Posterior vena cava (tissue), 2 donors: ENCODE measurements at places on chromosomes 4 and X. TPM values are rescaled to one million over a fixed set of nuclear protein-coding genes. Genes with fewer than 3 reads are reported as not detected.

The CCDC120 gene
- 4.1 TPM for total RNA-seq

The MAGEB3 gene
- total RNA-seq: not detected

The EDA gene
- 6.8 TPM for total RNA-seq

The SPANXC gene
- not detected for total RNA-seq

The DYNLT3 gene
- total RNA-seq: 53.4 TPM

The SLC26A1 gene
- 0.14 TPM for total RNA-seq

The INTS12 gene
- total RNA-seq: 20.4 TPM

The CDX4 gene
- not detected for total RNA-seq

The TNMD gene
- 0.43 TPM for total RNA-seq

The PAK3 gene
- 13.8 TPM for total RNA-seq

The RNF150 gene
- 23.6 TPM for total RNA-seq

The F8A2 gene
- not detected for total RNA-seq

The ADGRA3 gene
- total RNA-seq: 21.8 TPM

The DCAF8L2 gene
- total RNA-seq: not detected

The COL4A5 gene
- 31.6 TPM for total RNA-seq

The AFF2 gene
- 10.5 TPM for total RNA-seq

The NDNF gene
- 2.0 TPM for total RNA-seq

DNA sequence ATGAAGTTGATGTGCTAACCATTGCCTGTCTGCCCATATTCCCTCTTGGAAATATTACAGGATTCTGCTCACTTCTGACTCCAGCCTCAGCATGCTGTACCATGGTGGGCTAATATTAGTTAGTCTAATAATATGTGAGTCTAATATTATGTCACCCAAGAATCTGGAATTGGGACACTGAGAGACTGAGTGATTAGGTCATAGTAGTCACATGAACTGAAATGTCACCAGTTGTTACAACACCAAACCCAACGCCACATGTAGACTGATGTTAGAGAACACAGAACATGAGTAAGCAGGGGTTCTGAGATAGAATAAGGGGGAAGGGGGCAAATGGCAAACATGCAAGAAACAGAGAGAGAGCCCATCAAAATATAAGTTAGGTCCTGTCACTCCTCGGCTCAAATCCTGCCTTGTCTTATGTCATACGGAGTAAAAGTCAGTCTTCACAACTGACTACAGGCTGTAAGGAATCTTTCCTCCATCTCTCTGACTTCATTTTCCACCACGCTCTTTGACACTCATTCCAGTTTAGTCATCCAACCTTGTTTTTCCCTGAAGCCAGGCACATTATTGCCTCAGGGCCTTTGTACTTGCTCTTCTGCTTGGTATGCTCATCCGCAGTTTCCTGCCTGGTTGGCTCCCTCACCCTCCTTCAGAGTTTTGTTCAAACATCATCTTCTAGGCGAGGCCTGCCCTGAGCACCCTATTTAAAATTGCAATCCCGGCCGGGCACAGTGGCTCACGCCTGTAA lies 9.6 kb upstream of the SLAIN2 start:
- no peak for DNase-seq

DNA sequence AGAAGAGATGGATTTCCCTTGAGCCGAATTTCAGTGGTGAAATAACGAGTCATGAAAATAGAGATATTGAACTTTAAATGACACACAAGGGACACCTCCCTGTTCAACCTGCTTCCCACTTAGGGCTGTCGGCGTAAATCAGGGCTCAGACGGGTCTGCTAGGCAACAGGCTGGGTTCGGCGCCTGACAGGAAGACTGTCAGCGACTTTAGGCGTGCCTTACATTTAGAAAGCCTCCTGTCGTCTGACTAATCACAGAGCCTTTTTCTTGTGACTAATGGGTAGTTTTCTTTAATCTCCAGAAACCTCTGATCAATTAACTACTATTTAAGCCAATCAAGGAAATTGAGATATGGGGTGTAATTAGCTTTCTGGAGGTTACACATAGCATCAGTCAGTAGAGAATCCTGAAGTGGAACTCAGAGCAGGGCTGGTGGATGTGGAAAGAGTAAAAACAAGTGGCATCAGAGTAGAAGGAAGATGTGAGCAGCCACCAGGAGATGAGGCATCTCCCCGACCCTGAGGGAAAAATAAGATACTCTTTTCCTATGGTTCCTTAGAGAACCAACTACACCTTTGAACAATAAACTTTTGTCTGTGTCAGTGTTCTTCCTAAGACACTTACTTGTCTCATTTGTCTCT lies 86.2 kb upstream of the HS3ST1 start:
- no peak for DNase-seq

- DNase-seq: no peak
Observed at GRCh38 chr4:46386570-46386969, 3.4 kb downstream of the GABRA2 start.

- no peak for DNase-seq
Observed at GRCh38 chr4:1802151-1802715, 9.1 kb downstream of the FGFR3 start.

DNA sequence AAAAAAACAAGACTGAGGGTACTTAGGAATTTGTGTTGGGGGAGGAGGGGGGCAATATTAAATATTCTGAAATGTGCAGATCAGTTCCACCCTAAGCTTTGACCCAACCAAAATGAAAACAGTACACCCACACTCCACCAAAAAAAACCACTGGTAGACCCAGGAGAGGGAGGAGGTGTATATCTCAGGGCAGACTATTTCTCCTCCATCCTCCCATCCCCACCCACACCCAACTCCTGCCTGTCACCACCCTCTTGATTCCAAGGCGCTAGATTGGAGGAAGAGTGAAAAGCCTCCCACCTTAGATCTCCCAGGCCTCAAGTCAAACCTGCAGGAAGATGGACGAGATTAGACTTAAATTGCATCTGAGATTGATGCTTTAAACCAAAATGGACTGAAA lies 76.6 kb upstream of the SRD5A3 start:
- DNase-seq: no peak

GRCh38 chr4:156968479-156968984 lies 3.1 kb downstream of the PDGFC start:
- peak; percentile 83 for DNase-seq

GRCh38 chr4:180566492-180566891 lies 1676.7 kb upstream of the TENM3 start:
- no peak for DNase-seq

- DNase-seq: no peak
Observed at GRCh38 chrX:9420275-9421265, 44.3 kb upstream of the TBL1X start.

GRCh38 chrX:68920561-68920960 lies 91.7 kb downstream of the EFNB1 start:
- DNase-seq: no peak

GRCh38 chr4:148934926-148935578 lies 492.8 kb upstream of the NR3C2 start:
- DNase-seq: no peak

GRCh38 chr4:76737180-76737579 lies 160.8 kb downstream of the SOWAHB start:
- DNase-seq: no peak

DNA sequence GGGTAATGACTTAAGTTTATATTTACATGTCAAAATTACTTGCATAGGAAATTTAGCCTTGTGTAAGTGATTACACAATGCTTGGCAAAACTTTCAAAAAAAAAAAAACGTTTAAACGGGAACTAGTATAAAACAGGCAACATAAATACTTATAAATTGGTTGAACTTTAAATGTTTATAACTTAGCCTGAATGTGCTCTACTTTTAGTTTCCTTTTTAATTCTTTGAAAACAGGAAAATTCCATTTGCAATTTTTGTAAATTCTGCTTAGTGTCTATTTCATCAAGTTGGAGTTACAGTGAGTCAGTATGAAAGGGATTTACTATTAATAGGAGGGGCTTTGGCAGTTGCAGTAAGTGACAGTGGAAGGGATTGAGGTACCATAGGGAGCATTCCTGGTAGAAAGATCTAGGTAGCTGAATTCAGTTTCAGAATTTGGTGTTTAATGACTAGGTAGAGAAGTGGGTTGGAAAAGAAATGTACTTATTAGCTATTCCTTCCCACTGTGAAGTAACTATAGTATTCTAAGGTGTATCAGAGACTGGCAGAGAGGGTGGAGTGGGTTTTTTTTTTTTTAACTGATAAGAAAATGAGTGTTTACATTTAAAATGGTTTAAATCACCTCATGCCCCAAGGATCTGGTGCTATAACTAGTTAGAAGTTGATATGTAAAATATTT lies 2.8 kb downstream of the STAG2 start:
- no peak for DNase-seq

GRCh38 chr4:126630230-126630629 lies 1002.5 kb upstream of the INTU start:
- DNase-seq: no peak

GRCh38 chr4:16659694-16660093 lies 238.8 kb downstream of the LDB2 start:
- DNase-seq: no peak

- no peak for DNase-seq
Observed at GRCh38 chr4:14871676-14872430, 130.4 kb upstream of the CPEB2 start.

DNA sequence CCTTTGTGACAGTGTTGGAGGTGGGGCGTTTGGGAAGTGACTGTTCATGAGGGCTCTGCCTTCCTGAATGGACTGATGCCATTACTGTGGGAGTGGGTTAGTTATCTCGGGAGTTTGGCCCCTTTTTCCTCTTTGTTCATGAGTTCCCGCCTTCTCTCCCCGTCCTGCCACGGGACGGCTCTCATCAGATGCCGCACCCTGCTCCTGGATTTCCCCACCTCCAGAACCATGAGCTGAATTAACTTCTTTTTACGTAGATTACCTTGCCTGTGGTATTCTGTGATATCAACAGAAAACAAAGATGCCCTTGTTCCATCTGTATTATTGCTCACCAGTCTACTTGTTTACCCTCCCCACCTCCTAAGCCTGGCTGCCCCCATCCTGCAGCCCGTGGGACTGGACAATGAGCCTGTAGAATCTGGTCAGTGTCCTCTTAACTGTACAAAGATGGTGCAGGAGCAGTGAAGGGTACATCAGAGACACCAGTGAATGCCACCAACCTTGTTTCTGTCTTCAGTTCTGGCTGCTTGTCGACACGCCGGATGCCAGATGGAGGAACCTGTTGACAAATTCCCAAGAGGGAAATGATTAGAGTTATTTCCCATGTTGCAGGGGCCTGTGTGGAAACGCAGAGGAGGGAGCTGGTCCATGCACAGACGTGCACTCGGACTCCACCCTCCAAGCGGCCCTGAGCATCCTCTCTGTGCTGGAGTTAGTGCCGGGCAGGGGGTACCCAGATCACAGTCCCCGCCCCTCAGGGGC lies 104.7 kb downstream of the ABLIM2 start:
- DNase-seq: no peak

GRCh38 chr4:68617003-68617698 lies 41.0 kb upstream of the UGT2B17 start:
- no peak for DNase-seq

DNA sequence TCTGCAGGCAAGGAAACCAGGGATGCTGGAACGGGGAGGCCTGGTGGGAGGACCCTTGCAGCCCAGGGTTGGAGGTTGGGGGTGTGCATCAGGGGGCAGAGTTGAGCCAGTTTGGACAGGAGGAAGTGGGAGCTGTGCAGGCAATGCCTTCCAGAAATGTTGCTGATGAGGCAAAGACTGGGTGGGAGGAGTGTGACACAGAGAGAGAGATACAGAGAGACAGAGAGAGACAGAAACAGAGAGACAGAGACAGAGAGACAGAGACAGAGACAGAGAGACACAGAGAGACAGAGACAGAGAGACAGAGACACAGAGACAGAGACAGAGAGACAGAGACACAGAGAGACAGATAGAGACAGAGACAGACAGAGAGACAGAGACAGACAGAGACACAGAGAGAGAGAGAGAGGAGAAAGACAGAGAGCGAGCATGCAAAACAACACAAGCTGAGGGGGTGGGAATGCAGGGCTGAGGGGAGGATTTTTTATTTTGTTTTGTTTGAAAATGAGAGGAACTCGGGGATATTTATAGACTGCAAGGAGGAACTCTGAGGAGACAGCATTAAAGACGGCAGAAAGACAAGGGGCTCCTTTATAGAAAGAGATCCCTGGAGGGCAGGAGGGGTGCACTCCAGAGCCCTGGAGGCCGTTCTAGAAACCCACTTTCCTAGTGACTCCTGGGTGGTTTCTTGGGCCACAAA lies 1.9 kb upstream of the HAUS3 start:
- peak; percentile 83 for DNase-seq

- no peak for DNase-seq
Observed at GRCh38 chr4:172989984-172990820, 178.4 kb upstream of the GALNT7 start.

- DNase-seq: peak; percentile 92
Observed at GRCh38 chrX:44873415-44874276, 658 bp downstream of the KDM6A start.

- DNase-seq: no peak
Observed at GRCh38 chrX:101206471-101206870, 13.1 kb upstream of the DRP2 start.

DNA sequence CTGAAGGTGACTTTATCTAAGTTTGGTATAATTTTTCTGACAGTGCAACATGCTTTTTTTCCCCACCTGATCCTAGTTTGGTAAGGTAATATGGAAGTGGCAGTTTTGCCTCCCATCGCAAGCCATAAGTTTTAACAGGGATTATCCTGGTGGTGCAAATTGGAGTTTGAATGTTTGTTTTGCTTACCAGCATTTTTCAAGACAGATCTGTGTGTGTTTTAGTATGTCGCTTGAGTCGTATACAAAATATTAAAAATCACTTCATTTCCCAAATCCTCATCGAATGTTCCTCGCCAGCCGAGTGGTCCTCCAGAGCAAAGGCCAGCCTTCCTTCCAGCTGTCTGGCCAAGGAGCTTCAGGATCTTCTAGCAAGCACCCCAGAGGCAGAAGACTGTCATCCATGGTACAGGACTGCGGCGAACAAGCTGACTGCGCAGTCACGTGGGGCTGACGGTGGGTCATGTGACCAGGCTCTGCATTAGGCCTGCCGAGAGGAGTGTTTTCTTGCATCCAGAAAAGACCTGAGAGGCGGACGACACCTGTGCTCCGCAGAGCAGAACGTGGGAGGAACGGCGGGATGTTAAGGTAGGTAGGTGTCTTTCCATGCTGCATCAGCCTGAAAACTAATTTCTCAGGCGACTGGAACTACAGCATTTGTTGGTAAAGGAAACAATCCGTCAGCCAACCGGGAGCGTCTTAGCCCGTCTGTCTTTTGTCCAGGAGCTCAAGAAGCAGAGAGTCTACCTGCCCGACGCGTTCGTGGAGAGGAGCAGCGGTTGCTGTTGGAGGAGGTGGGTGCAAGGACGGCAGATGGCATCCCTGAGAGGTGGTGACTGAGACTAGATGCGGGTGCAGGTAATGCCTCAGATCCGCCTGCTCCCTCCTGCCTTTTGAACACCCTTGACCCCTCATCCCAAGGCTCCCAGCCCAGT lies at the start of gene GPRASP3:
Gene GPRASP3, plus strand, starts transcription at position 507 of the 932 bp plus-strand sequence. CDS start 28,253 bp downstream, outside the sequence.
- peak; percentile 92 for DNase-seq

DNA sequence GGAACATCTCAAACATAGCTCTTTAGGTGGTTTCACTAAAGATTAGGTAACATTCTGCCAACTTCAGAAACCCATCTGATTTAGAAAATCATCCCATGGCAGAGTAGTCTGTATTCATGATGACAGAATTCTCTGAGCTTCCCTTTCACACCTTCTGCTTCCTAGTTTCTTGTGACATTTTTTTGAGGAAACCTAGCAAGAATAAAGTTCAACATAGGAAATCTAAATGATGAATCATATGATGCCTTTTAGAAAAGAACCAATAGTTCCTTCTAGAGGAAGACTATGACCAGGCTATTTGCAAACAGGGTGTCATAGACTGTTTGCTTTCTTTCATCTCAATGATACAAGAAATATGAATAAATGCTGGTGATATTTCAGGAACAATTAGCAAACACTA lies 49.8 kb upstream of the CAMK2D start:
- DNase-seq: no peak
